ENCODE measurements at places on chromosomes 13 and 19.

DNA sequence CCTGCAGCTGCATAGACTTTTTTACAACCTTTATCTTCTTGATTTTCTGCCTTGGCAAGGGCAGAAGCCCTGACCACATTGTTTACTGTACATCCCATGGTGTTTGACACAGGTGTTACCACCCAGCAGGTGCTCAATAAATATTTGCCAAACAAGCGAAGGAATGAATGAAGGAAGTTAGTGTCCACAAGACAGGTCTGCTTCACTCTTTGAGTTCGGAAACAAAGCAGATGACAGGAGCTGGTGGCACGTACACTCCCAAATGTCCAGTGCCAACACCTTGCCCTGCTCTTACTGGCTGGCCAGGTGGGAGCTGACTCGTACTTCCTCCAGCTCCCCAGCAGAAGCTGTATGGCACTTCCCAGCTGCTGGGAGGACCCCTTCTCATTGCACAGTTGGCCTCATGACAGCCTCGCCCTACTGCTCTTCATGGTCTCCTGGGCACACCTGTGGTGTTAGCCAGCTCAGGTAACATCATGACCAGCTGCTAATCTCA, 22.0 kb upstream of the MUC16 start:
- ATAC-seq, result no peak

- ATAC-seq, result peak; percentile 13
Observed at GRCh38 chr13:50400035-50400726, 384.9 kb downstream of the KCNRG start.

DNA sequence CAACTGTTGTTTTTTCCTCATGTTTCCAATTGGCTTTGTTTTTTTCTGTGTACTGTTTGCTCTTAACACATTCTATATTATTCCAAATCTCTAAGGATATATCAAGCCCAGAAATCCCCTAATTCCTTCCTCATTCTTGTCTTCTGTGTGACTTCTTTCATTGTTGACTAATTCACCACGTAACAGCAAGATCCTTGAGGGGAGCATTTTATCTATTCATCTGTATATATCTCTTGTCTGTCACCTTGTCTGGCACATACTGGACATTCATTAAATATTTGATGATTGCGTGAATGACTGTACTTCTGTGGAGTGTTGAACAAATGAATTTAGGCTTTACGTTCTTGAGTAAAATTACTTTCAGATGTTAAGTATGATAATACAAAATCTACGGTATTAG, 44.8 kb upstream of the OLFM4 start:
- ATAC-seq, result no peak

DNA sequence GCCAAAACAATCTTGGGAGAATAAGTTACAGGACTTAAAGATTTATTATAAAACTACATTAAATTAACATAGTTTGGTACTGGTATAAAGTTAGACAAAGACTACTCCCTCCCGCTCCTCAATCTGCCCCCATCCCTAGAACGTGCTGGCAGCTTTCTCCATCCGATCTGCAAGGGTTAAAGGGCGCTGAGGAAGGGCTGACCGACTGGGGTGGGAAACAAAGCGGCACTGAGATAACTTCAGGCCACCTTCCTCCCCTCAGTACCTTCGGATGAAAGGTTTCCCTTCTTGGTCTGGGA, 790 bp upstream of the SUGT1 start:
- ATAC-seq, result peak; percentile 8

DNA sequence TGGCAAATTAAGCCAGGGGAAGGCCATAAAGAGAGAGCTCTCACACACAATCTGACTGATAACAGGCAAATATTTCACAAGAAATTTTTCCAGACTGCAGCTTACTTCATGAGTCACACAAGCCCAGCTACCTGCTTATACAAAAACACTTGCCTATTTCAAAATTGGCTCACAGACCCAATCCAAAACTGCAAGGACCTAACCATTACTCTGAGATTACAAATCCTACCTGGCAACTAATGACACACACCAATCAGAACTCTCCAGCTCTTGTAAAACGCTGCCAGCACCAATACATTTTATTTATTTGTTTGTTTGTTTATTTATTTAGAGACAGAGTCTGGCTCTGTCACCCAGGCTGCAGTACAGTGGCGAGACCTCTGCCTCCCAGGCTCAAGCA, 18.1 kb upstream of the ZFP82 start:
- ATAC-seq, result no peak

DNA sequence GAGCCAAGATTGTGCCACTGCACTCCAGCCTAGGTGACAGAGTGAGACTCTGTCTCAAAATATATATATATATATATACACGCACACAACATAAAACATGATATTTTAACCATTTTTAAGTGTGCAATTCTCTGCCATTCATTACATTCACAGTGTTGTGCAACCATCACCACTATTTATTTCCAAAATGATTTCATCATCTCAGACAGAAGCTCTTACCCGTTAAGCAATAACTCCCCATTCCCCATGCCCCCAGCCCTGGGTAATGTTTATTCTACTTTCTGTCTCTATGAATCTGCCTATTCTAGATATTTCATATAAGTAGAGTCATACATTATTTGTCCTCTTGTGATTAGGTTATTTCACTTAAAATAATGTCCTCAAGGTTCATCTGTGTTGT, 20.3 kb downstream of the WDR88 start:
- ATAC-seq, result no peak

DNA sequence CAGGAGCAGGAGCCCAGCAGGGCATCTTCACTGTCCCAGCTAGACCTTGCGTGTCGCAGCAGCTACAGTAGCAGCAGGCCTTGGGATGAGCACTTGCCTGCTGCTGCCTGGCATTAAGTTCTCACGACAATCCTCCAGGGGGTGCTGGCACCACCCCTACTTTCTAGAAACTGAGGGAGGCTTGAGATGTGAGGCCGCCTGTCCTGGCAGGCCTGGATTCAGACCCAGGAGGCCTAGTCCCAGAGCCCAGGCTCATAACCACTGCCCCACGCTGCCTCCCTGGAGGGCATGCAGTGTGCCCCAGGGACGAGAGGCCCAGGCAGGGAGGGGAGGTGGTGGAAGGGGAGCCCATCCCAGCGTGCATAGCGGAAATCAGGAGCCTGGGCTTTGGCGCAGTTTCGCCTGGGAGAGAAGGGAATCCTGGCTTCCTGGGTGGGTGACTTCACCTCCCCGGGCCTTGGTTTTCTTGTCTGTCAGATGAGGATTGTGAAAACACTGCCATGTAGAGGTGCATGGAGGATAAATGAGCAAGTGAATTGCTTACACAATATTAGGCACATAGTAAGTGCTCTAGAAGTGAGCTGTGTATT, 26.1 kb downstream of the PPP5C start:
- ATAC-seq, result peak; percentile 32

GRCh38 chr19:9570255-9570654, 14.0 kb downstream of the ZNF121 start:
- no peak for ATAC-seq

- ATAC-seq, result no peak
Observed at GRCh38 chr19:3556423-3556977, 886 bp downstream of the MFSD12 start.

DNA sequence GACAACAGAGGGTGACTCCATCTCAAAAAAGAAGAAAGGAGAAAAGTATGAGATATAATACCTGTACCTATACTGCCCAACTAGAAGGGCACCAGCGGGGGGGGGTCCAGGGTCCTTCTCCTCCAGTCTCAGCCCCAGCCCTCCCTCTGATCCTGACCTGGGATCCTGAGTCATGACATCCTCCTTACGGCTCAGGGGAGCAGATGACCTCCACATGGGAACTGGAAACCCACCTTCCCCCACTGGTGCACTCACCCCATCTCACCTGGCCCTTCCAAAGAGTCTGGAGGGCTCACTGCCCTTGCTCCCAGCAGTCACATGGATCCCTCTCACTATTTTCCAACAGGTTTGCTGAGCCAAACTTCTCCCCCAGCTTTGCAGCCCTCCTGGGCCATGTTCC, 24.2 kb downstream of the TUBA3C start:
- ATAC-seq, result no peak

DNA sequence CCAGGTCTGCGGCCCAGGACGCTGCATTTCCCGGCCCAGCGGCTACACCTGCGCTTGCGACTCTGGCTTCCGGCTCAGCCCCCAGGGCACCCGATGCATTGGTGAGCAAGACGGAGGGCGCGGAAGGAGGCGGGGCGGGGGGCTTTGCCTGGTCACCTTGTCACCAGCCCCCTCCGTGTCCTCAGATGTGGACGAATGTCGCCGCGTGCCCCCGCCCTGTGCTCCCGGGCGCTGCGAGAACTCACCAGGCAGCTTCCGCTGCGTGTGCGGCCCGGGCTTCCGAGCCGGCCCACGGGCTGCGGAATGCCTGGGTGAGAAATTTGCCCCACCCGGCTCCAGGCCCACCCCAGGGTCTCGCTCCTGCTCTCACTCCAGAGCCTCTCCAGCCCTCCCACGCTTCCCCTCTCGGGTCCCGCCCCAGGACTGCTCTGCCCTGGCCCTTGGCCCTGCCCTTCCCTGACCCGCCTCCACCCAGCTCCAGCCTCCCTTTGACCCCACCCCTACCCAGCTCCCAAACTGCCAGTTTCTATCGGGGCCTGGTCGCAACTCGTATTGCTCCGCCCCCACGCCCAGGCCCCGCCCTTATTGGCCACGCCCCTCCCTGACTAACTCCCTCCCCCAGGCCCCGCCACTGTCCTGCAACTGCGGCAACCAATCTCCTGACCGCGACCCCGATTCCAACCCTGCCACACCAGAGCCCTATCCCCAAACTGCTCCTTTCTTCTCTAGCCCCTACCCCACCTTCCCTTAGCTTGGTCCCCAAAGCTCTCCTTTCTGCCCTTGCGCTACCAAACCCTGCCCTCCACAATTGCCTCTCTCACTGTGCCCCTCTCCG, 8.6 kb downstream of the LTBP4 start:
- peak; percentile 55 for ATAC-seq

DNA sequence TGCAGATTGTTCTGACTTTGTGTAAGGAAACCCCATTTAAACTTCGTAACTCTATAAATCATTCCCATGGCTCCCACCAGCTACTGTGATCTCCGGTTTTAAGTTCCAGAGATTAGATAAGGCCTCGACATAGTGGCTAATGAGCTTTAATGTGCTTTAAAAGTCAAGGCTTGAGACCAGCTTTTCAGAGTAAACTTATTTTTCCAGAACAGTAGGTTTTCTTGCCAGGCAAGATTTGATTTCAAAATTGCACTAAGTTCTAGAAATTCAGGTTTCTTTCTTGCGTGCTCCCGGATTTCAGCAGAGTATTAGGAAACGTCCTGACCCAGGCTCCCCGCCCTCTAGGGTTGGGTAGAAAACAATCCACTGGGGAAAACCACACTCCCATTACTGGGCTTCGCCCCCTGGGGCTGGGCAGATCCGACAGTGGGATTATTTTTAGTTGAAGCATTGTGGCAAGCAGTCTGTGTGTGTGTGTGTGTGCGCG, 43.3 kb downstream of the CRYL1 start:
- ATAC-seq, result no peak

DNA sequence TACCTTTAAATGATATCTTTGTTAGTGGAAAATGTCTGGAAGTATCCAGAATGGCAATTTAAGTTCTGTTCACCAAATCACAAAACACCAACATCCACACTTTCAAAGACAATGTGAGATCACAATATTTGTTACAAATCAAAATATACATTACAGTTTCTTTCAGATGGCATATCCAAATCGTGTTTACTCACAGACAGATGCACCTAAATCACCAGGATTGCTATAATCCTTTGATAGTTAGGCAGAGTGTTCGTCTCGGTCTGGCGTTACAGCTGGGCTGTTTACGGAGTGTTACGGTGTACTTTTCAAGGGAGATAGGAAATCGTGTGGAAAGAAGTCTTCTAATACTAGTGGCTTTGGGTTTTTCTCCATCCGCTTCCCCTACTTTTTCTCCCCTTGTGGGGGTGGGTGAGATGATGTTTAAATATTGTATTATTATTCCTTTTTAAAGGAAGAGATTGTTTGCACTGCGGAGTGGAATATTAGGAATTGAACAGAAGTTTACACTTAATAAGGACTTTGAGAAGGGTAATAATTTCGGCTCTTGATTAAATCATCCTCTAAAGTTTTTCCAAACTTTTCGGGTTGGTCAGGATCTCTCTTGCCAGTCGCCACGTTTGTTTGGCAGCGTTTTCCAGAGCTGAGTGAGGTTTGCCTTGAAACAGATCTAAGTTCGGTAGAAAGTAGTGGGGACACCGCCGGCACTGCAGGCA, 1.8 kb downstream of the MAB21L1 start:
- ATAC-seq, result no peak

DNA sequence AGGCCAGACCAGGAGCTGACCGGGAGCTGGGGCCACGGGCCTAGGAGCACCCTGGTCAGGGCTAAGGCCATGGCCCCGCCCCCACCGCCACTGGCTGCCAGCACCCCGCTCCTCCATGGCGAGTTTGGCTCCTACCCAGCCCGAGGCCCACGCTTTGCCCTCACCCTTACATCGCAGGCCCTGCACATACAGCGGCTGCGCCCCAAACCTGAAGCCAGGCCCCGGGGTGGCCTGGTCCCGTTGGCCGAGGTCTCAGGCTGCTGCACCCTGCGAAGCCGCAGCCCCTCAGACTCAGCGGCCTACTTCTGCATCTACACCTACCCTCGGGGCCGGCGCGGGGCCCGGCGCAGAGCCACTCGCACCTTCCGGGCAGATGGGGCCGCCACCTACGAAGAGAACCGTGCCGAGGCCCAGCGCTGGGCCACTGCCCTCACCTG, 6.6 kb downstream of the SPHK2 start:
- ATAC-seq, result no peak

- no peak for ATAC-seq
Observed at GRCh38 chr19:29507081-29507860, 18.5 kb upstream of the VSTM2B start.

- ATAC-seq, result no peak
Observed at GRCh38 chr19:18501351-18501750, 20.5 kb downstream of the ELL start.

DNA sequence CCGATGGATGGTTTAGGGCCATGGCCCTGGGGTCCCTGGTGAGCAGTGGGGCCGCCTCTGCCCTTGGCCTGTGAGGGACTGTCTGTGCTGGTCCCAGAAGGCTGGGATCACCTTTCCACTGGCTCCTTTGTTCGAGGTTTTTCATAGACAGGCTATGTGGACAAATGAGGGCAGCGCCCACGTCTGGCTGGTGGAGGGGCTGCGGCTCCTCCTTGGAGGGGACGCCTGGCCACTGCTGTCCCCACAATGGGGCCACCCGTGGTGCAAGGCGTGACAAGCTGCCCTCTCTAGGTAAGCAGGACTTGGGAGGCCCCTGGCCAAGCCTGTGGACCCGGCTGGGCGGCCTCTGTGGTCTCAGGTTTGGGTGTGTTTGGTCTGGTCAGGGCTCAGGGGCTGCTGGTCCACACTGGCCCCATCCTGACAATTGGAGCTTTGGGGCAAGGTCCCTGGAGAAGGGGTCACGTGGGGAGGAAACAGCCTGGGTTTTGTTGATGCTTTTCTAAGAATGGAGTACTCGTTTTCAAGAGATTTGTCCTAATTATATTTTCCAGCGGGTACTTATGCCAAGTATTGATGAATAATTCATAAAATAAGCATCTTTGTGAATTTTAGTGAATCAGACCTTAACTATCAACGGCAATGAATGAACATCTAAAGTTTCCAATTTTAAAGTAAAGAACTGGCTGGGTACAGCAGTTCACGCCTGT, 33.3 kb downstream of the MCF2L start:
- ATAC-seq, result peak; percentile 10

- peak; percentile 29 for ATAC-seq
Observed at GRCh38 chr13:100347968-100348367, 240.6 kb downstream of the GGACT start.

GRCh38 chr19:32053376-32053775, 292.0 kb upstream of the ZNF507 start:
- ATAC-seq, result no peak

- ATAC-seq, result no peak
Observed at GRCh38 chr19:31555634-31556215, 206.5 kb upstream of the TSHZ3 start.

- ATAC-seq, result no peak
Observed at GRCh38 chr13:47945738-47946137, 55.3 kb downstream of the SUCLA2 start.

All from motor neuron (in vitro differentiated cells).